GM03348 (cell line): ENCODE measurements at places on chromosomes 1 and 21.

GRCh38 chr1:77632216-77632615, 50.2 kb downstream of the ZZZ3 start:
- DNase-seq: no peak

- no peak for DNase-seq
Measured at GRCh38 chr1:112805155-112805853, 90.2 kb upstream of the PPM1J start.

DNA sequence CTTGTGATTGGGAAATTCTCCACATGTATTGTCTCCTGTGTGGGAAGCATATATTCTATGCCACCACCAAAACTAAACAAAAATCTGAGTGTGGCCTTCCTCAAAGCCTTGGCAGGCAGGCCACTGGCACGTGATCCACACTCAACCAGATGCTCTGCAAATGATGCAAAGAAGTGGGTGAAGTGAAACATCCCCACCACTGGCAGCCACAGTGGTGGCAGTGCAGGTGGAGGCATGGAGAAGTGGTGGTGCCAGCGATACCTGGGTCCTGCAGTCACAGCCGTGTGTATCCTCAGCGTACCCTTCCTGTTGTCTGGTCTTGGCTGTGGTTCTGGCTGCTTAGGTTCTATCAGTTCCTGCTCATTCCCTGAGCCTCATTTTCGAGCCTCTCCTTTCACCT, 65.2 kb downstream of the PLPPR5 start:
- no peak for DNase-seq

DNA sequence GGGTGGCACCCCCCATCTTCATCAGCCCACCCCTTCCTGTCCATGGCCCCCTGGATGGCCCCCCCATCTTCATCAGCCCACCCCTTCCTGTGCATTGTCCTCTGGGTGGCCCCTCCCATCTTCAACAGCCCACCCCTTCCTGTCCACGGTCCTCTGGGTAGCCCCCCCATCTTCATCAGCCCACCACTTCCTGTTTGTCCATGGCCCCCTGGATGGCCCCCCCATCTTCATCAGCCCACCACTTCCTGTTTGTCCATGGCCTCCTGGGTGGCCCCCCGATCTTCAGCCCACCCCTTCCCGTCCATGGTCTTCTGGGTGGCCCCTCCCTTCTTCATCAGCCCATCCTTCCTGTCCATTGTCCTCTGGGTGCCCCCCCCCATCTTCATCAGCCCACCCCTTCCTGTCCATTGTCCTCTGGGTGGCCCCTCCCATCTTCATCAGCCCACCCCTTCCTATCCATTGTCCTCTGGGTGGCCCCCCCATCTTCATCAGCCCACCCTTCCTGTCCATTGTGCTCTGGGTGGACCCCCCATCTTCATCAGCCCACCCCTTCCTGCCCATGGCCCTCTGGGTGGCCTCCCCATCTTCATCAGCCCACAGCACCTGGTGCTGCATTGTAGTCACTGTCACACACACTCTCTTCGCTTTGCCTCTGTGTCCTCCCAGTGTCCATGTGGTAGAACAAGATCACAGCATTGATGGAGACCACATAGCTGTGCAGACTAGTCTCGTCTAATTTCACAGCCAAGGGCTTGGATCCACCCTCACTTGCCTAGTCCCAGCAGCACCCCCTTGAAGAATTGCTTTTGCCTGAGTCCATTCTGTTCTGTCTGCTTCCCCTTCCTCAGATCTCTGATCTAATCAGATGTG, 95.9 kb downstream of the PCBP3 start:
- DNase-seq: no peak
